ENCODE measurements at places on chromosomes 13 and 19.

DNA sequence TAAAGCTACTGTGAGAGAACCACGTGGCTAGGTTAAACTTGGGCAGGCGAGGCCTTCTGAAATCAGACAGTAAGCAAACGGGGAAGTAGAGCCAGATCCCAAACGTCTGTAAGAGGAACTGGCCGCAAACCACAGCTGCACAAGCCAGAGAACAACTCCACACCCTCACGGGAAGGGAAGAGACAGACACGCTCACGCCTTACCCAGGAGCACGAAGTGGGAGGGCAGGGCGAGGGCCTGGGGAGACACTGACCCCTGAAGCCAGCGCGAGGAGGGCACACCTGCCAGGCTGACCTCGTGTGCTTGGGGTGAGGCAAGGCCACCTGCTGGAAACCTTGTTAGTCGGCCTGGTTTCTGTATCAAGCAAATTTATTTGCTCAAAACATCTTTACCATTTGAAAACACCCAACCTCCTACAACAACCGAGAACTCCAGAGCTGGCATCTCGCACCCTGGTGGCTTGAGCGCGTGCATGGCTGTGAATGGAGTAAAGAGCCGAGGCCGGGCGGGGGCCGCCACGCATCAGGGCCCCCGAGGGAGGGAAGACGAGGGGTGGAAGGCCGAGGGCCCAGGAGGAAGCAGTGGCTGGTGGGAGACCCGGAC is 7.3 kb downstream of the POLR2E start:
- no peak for DNase-seq

- DNase-seq, result no peak
Observed at GRCh38 chr13:113526466-113527220, 36.1 kb upstream of the DCUN1D2 start.

GRCh38 chr13:102651892-102652291 is 43.0 kb downstream of the METTL21C start:
- peak; percentile 65 for DNase-seq

DNA sequence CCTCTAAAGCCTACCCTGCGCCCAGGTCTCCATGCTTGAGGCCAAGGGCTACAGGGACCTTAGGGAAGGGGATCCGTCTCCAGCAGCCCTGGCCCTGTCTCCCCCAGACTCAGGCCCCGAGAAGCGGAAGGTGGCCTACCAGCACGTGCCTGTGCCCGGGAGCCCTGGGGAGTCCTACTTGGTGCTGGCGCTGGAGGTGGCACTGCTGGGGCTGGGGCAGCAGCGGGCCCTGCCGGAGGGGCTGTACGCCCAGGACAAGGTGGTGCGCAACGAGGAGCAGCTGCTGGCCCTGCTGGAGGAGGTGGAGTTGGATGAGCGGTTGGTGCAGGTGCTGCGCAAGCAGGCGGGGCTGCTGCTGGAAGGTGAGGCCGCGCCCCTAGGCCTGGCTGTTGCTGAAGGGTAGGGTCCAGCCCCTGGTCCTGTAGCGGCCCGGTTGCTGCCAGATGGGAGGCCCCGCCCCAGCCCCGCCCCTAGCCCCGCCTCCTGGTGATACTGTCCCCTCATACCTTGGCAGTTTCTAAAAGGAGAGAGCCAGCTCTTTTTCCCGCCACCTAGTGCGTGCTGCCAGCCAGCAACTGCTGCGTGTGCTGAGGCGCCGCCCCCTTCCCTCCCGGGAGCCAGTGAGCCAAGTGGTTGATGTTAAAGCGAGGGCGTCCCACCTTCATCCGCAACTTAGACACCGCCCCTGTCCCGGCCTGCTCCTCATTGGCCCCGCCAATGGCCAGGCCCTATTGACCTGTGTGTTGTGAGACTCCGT is 22.6 kb downstream of the ZSWIM4 start:
- DNase-seq, result no peak

DNA sequence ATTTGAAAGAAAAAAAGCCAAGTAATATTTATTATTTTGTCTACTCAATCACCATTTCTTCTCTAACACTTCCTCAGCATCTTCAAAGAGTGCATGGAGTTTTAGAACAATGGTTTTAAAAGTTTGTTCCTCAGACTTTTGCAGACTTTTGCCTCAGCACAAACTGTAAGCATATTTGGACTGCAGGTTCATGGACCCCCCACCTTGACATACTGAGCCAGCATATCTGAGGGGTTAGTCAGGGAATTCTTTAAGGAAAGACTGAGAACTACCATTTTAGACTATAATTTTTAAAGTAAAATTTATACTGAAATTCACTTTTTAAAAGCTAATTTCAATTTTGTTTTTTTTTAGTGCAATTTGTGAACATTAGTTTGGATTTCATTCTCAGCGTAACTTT is 1676.8 kb upstream of the PCDH20 start:
- DNase-seq, result peak; percentile 39

GRCh38 chr19:6528544-6529121 is 2.2 kb upstream of the TNFSF9 start:
- DNase-seq, result no peak

DNA sequence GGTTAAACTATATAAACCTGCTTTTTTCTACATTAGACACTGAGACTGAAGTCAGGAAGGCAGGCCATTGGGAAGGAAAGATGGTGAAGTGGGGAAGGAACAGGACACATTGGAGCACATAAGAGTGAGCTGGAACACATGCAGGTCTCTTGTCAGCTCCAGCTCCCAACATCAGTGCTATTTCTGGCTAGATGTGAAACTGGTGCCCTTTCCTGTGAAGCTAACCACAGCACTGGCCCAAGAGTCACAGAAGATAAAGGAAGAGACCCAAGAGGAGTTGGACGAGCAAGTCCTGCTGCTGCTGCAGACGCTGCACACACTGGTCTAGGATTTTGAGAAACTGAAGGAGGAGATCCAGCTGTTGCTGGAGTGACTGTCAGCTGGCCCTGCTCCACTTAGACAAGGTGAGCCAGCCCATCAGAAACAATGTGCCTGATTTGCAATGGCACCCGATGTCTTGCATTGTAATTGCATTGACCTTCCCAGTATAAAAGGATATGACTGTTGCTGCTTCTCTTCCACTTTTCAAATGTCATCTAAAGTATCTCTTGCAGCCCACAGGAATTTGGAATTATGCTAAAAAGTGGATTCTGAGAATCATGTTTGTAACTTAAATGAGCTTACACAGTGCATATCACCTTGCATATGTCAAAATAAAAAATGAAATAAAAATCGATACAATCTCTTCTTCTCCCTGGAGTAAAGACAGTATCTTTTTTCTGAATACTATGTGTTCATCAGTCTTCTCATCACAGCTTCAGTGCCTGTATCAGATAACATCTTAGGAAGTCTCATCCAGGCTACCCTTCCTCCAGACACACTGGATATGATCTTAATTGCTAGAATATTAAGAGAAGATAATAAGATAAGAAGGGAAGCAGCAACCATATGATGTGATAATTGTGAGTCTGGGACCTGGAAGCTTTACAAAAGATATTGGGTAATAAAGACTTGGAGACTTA is 230.7 kb upstream of the SPRY2 start:
- no peak for DNase-seq

GRCh38 chr13:39414339-39414738 is 188.7 kb downstream of the LHFPL6 start:
- no peak for DNase-seq

DNA sequence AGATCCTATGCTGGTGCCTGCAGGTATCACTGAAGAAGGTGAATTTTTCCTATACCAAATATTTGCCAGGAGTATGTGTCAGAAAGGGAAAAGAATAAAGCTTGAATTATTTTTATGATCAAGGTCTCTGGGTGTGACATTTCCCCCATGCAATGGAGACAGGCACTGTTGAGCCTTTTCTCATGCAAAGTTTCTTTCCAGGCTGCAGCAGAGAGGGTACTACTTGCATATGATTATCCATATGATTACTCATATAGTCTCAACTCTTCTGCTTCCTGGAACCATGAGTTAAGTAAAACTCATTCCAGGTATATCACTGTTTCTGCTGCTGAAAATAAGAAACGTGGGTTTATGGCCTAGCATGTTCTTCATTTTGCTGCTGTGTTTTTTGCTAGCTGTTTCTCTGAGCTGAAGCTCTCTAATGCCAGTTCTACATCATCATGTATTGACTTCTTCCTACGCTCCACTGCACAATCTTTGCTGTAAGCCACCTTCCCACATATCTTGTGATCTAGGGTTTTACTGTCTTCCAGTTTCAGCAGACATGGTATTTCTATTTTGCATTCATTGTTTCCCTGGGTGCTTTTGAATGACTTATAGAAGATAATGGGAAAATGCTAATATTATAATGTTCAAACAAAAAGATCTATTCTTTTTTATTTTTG is 278.7 kb upstream of the GPC6 start:
- no peak for DNase-seq

- DNase-seq, result no peak
Observed at GRCh38 chr13:94666065-94666464, 46.3 kb downstream of the SOX21 start.

GRCh38 chr13:19993024-19993423 is 34.5 kb downstream of the ZMYM2 start:
- no peak for DNase-seq

DNA sequence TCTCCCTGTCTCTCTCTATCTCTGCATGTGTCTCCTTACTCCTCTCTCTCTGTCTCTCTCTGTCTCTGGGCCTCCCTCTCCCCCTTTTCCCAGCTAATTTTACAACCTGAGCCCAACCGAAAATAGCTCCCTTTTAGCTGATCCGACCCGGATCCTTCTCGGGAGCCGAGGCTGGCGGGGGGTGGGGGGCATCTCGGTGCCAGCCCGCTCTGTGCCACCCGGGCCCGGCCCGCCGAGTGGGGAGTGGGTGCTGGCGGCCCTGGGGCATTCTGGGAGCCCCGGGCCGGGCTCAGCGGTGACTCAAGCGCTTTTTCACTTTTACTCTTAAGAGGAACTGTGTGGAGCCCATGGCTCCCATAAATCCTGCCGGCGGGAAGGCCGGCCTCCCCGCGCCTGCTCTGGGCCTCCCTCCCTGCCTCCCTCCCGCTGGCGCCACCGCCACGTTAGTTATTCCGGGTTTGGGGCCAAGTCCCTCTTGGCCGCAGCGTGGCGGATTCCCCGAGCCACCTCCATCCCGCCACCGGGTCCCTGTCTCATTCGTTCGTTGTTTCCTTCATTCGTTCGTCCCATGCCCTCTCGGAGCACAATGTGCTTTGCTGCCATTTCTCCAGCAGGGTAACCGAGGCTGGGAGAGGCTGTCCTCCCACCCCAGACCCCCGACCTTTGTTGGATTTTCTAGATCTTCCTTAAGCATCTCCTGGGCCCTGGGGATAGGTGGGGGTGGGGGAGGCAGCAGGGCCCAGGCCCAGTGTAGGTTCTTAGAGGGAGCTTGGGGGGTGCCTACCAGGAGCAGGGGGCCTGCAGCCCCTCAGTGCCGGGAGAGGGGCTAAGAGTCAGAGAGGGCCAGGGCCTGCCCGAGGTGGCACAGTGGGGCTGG is 3.2 kb downstream of the NFIC start:
- peak; percentile 54 for DNase-seq

DNA sequence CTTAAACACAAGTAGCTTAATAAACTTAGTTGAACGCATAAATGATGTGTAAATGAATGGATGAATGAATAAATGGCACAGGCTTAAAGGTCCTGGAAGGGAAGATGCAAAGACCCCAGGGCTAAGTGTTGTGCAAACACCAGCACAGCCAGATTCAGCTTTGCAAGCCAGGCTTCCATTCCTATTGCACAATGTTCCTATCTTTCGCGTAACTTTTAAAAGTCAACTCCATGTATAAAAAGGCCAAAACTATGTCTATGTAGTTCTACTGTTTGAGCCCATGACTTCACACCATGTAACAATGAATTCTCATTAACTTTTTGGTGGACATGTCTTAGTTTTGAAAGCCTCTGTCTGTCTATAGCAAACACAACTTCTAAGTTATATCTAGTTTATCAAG is 226.0 kb downstream of the NALCN start:
- DNase-seq, result peak; percentile 59

DNA sequence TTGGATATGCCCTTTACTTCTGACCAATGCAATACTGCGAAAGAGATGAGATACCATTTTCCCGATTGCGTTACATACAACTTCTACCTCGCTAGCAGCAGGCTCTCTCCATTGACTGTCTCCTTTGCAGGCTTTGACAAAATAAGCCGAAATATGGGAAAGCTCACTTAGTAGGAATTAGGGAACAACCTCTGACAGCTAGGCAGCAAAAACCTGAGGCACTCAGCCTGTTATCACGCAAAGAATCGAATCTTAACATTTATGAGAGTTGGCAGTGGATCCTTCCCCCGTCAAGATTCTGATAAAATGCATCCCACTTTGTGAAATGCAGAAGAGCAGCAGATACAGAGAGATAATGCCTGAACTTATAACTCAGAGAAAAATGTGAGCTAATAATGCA is 1379.5 kb upstream of the PCDH9 start:
- no peak for DNase-seq

DNA sequence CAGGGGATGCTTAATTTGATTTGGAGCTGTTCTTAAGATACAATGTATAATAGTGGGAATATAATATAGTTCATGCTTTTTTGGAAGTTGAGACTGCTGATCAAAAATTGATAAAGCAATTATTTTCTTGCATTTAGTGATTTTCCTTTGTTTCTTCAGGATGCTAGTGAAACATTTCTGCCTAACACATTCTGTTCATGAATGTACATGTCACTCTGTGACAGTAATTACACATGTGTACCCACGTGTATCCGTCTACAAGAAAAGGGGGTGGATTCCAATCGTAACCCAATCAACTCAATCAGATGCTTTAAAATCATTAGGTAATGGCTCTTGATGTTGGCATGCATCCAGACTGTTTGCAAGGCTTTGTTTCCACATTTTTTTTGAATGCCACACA is 5.0 kb upstream of the FRY start:
- DNase-seq, result no peak

- DNase-seq, result peak; percentile 20
Observed at GRCh38 chr19:892243-892893, 619 bp downstream of the MED16 start.

DNA sequence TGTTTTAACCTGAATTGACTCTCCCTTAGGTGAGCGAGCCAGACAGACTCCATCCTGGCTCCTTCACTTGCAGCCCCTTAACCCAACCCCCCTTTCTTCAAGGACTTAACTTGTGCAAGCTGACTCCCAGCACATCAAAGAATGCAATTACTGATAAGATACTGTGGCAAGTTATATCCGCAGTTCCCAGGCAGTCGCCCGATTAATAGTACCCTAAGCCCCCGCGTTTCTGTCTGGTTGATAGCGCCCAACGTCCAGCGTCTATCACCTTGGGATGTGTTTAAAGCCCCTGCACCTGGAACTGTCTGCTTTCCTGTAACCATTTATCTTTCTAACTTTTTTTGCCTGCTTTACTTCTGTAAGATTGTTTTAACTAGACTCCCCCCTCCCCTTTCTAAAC is 6.2 kb downstream of the HSD17B14 start:
- no peak for DNase-seq

GRCh38 chr13:37657134-37657533 is 58.6 kb upstream of the POSTN start:
- peak; percentile 67 for DNase-seq
